ENCODE measurements at places on chromosomes 1 and 21.

GRCh38 chr1:67685558-67686266, 711 bp downstream of the GADD45A start:
- peak; percentile 29 for DNase-seq

GRCh38 chr1:230487773-230488428, 61.8 kb upstream of the PGBD5 start:
- DNase-seq = no peak

DNA sequence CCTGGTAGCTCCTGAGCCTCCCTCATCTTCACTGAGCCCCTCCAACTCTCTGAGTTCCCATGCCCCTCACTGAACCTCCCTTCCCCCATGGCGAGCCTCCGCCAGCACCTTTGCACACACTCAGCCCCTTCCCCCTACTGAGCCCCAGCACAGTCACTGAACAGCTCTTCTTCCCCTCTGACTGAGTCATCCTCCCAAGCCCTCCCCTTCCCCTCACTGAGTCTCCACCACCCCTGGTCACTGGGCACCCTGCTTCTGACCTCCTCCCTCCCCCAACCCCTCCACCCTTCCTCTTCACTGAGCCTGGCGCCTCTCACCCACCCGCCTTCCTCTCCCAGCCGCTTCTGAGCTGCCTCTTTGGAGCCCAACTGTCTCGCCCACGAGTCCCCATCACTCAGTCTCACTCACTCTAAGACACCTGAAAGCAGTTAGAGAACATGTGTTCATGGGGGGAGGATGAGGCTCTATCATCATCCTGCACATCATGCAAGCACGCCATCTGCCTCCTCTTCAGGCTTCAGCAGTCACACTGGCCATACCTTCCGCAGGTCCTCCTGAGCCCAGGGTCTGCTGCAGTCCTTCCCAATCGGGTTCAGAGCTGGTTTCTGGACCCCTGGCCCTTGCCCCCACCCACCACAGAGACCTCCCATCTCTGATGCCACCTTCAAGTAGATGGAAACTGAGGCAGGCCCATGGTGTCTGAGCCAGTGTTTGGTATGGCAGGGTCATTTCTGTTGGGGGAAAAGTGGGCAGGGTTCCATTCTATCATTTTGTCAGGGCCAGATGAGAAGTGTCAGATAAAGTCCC, 2.0 kb upstream of the TRNP1 start:
- no peak for DNase-seq

- no peak for DNase-seq
Observed at GRCh38 chr1:244303610-244303969, 148.1 kb downstream of the ADSS2 start.

DNA sequence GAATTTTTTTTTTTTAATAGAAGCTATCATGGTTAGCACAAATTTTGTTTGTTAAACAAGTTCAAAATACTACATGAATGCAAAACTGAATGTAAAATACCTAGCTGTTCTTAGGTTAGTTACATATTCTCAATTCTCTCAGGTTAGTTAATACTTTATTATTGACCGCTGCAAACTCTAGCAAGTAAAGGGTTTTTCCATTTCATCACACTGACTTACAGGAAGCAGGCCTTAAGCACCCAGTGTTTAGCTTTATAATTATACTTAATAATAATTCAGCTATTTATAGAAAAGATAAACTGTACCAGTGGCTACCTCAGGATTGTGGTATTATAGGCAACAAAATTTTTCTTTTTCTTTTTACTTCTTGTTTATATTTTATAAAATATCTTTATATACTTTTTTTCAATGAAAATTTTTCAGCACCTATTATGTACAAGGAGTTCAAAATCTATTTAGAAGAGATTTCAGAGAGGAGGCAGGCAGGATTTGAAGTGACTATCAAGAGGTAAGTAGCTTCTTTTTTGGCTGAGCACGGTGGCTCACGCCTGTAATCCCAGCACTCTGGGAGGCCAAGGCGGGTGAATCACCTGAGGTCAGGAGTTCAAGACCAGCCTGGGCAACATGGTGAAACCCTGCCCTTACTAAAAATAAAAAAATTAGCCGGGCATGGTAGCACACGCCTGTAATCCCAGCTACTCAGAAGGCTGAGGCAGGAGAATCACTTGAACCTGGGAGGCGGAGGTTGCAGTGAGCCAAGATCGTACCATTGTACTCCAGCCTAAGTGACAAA, 17.9 kb downstream of the PLPP3 start:
- DNase-seq = no peak

- DNase-seq = no peak
Observed at GRCh38 chr1:34779526-34779925, 1.5 kb upstream of the GJB3 start.

GRCh38 chr21:33064623-33065390, 5.1 kb upstream of the OLIG1 start:
- no peak for DNase-seq

- DNase-seq = no peak
Observed at GRCh38 chr1:201689647-201690046, 139.3 kb upstream of the IPO9 start.

DNA sequence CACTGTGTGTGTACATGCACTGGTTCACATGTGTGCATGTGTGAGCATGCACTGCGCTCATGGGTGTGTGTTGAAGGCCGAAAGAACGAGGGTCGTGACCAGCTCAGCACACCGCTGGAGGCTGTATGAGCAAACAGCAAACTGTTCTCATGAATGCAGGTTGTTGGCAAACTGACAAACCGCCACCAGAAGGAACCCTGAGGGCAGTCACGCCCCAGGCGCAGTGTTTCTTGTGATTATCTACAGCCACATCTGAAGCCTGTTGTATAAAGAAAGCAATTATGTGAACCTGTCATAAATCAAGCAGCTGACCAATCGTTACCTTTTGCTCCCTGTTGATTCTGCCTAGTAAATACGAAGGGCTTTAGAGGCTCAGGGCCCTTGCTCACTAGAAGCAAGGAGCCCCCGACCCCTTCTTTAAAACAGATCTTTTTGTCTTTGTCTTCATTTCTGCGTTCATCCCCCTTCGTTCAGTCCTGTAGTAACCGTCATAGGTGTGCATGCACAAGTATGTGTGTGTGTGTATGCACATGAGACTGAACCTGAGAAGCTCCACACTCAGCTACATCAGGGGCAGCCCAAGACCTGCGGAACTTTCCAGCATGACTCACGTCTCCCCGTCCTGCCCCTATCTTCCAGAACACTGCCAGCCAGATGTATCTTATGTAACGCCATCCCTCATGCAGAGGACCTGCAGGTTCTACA, 16.8 kb upstream of the RIPK4 start:
- no peak for DNase-seq

- DNase-seq = no peak
Observed at GRCh38 chr1:43883321-43883720, 50.3 kb upstream of the ARTN start.

DNA sequence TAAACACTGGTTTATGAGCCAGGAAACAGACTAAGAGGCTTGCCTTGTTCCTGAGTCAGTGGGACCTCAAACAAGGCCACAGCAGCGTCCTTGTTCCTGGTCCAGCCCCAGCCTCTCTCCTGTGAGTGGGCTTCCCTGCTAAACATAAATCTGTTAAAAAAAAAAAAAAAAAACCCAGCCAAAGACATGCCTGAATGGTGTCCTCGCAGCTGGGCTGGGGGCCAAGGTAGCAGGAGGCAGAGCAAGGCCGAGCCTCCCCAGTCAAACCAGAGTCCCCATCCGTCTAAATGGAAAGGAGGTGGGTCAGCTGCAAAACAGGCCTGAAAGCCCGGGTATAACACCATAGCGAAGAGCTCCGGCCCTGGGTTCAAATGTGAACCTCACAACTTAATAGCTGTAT, 18.1 kb upstream of the IFFO2 start:
- no peak for DNase-seq

DNA sequence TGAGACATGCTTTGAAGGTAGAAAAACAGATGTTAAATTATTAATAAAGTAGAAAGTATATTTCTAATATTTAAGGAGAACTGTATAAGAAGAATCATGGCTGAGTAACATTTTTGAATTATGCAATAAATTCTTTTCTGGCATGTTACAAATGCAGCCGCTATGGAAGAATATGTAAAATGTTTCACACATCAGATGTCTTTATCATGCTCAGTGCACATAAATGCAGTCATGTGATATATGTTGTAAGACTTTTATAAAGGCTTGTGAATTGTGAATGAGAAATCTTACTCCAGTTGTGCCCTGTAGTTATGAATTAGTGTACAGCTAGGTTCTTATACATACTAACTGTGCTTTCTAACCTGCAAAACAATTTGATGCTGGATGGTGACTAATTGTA, 53.5 kb downstream of the LRRC8B start:
- no peak for DNase-seq
